ENCODE measurements at places on chromosomes 7 and 10.

DNA sequence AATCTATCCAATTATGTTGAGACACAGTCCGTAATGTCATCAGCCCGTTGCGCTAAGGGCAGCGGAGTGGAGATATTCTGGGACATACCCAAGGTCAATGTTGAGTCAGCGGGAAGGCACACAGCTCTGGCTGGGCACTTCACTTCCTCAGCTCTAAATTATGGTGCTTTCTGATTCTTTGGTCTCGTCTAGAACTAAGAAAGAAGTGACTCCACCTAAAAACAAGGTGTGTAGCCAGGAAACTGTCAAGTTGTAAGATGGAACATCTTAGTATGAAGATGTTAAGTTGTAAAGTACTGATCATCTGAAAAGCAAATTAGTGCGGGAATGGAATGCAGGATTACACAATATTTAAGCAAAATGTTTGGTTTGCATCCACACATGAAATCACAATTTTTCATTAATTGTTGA, 43.1 kb downstream of the BAIAP2L1 start:
- peak; percentile 72 for DNase-seq

DNA sequence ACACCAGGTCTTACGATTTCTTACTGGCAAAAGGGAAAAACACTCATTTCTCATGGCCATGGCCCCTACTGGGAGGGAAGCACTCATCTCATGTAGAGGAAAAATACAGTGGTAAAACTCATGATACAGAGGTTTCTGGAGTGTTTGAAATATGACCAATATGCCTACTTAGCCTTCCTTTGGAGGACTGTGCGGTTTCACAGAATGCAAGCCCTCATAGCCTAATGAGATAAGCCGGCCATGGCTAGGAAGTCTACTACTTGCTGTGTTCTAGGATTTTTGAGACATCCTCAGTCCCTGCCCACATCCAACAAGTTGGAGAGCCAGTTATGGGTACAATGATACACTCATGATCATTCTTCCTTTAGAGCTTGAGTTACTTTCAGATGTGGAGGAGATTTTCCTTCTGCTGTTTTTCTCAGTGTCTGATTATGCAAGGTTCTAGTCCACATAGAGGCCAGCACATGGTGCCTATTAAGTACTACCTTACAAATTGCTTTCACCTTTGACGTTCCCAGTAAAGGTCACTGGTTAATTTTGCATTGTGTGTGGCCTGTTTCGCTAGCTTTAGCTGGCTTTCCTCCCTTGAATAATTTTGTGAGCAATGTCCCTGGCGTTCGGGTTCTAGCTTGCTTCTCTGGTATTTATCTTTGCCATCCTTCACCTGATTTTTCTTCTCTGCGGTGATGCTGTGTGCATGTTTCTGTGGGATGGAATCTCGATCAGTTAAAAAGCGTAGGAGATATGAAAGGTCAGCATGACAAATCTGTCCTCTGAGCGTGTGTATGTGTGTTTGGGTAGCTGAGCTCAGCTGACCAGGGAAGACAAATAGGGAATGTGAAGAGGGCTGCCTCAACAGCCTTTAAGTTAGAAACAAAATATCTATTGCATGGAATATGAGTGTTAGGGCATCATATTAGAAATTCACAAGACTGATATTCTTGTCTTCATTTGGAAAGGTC, 295.4 kb downstream of the LRMDA start:
- DNase-seq, result no peak

- DNase-seq, result no peak
These were observed 7.5 kb upstream of the CFTR start for GRCh38 chr7:117472335-117472734.

DNA sequence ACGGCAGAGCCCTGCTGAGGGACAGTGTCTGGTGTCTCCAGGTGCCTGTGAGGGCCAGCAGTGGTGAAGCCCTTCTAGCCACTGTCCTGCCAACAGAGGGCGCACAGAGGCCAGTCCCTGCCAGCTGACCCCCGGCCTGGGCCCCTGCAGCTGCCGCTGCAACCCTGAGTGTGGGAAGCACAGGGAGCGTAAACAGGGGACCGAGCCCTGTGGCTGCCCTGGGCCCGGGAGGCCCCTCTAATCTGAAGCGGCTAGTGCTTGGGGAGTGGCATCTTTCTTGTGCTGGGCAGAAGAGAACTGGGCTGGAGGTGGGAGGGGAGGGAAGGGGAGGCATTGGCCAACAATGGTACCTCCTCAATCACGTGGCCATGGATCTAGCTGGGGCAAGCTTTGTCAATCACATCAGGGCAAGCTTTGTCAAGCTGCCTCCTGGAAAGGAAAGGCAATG, 34.6 kb downstream of the TRIM8 start:
- DNase-seq, result no peak

GRCh38 chr7:150992833-150993302, 2.1 kb downstream of the NOS3 start:
- DNase-seq, result peak; percentile 92

DNA sequence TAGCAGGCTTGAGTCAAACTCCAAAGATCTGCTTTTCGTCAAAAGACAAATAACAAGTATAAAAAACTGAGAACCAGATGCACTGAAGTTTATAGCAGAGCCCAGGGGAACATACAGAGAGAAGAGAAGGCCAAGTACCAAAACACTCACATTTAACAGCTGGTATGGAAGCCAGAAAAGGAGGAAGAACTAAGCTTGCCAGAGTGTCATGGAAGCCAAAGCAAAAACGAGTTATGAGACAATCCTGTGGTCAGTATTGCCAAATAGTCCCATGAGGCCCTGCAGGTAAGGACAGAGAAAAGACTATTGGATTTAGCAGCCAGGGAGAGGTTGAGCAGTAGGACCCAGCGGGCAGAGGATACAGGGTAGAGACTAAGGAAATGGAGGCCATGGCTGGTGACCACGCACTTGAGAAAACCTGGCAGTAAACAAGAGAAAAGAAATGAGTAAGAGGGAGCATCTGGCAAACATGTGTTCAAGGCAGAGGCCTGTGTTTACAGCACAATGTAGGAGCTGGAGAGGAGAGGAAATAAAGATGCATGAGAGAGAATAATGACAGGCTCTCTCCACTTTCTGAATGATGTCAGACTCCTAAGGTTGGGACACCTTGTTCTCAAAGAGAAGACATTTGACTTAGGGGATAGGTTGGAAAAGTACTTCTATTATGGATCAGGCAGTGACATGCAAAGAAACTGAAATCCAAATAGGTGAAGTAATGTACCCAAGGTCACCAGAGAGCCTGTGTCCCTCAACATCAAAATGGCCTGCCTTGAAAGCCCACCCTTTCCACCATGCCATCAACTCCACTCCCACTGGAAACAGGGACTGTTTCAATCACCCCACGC, 9.1 kb downstream of the CREB3L2 start:
- peak; percentile 82 for DNase-seq

DNA sequence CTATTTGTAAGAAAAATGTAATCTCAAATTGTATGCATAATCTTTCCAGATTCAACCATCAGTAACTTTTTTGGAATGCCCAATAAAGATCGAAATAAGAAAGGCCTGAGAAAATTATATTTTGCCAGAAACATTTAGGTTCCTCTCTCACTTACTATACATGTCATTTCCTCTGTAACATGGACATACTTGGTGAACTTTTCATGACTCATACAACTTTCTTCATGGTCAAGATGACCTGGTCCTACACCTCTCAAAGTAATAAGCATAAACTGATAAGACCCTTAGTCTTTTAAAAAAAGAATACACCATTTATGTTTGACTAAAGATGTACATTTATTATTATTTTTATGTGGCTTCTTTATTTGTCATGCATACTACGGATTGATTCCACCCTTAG, 125.3 kb downstream of the REEP3 start:
- DNase-seq, result peak; percentile 44

DNA sequence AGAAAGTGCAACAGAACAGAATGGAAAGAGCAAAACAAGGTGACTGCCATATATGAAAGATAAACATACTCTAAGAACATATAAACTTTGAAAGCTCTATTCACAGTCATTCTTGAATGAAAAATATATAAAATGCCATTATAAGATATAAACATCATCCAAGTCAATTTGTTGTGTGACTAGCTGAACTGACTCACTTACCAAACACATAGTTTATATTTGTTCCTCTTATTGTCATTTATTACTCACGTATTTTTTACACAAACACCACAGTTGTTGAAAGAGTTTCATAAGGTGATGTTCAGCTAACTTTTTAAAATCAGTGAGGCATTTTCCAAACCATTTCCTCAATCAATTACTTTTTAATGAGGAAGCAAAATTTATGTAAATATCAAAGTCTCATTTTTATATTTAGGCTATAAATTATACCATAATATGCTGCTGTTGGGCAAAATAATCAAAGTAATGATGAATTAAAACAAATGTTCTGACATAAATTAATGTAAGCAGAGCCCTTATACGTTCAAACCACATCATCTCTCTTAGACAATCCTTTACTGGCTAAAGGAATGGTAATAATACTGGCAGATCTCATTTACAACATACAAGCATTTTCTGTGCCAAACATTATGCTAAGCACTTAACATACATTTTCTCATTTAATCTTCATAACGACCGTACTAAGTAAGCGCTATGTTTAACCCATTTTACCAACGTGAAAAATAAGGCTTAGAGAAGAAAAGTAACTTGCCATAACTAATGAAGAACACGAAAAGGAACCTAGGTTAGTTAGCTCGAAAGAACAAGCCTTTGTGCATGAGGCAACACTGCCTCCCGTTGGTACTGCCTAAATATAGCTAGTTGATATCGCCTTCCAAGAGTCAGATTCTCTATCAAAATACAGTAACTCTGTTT, 7.3 kb downstream of the LRRN3 start:
- peak; percentile 30 for DNase-seq

DNA sequence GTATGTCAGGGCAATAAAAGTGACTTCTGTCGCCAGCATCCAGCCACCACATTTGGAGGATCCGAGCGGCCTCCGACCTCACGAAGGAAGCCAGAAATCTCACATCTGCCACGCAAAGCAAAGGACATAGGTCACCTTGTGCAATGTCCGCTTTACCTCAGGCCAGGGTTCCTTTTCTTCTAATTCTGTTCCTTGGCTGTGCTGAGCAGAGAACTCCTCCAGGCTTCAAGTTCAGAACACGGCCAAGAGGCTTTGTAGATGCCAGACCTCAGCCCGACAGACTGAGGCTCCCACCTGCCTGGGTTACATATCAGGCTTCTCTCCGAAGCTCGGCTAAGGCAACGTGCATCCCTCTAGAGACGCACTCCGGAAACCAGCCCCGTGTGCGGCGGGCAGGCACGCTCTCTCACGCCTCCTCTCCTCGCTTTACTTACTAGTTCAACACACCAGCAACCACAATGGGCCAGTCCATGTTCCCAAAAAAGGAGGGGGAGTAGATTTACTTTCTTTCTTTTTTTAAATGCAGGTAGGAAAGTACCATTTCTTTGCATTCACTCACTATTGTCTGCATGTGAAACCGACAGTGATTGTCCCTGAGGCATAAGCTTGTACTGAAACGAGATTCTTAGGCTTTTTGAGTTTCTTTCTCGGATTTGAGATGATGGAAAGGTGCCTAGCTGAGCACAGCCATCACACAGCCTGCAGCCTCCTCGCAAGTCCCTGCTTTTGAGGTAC, 122.4 kb upstream of the AFAP1L2 start:
- peak; percentile 26 for DNase-seq

DNA sequence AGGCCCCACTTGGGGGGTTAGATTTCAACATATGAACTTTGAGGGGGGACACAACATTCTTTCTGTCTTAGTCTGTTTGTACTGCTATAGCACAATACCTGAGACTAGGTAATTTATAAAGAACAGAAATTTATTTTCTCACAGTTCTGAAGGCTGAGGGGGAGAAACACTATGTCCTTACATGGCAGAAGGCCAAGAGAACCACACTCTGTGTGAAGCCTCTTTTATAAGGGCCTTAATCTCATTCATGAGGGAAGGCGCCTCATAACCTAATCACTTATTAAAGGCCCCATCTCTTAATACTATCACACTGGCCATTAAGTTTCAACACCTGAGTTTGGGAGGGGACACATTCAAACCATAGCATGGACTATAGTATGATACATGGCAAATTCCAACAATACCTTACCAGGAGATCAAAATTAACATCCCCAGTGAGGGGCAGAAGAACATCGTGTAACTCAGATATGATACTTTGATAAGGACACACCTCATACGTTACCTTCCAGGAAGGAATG, 9.3 kb upstream of the PDLIM1 start:
- DNase-seq, result no peak

- no peak for DNase-seq
These were observed 41.3 kb downstream of the CUBN start for GRCh38 chr10:17088118-17088806.

DNA sequence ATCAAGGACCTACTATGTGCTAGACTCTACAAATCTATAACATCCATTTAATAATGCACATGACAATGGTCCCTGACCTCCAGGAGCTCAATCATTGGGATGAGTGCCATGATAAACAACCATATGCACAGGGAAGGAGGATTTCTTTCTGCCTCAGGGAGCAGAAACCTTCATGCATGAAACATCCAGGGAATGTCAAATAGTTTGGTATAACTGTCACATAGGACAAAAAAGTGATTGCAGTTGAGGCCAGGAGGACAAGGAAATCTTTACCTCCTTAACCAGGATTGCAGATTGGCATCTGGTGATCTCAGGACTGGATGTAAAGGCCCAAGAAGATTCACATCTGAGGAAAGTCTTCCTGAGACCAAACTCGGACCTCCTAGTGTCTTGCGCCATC, 993.1 kb downstream of the KCNMA1 start:
- DNase-seq, result no peak

- no peak for DNase-seq
These were observed 65.7 kb downstream of the VWA2 start for GRCh38 chr10:114304571-114305421.

- no peak for DNase-seq
These were observed 6.8 kb downstream of the FAM131B start for GRCh38 chr7:143355450-143356385.

Measured in kidney capillary endothelial cell (primary cell).